Globus pallidus (tissue), 1 donor: ENCODE measurements at places on chromosomes 2 and 18.

GRCh38 chr18:32695534-32695933 is 77.3 kb downstream of the KLHL14 start:
- DNase-seq = no peak

DNA sequence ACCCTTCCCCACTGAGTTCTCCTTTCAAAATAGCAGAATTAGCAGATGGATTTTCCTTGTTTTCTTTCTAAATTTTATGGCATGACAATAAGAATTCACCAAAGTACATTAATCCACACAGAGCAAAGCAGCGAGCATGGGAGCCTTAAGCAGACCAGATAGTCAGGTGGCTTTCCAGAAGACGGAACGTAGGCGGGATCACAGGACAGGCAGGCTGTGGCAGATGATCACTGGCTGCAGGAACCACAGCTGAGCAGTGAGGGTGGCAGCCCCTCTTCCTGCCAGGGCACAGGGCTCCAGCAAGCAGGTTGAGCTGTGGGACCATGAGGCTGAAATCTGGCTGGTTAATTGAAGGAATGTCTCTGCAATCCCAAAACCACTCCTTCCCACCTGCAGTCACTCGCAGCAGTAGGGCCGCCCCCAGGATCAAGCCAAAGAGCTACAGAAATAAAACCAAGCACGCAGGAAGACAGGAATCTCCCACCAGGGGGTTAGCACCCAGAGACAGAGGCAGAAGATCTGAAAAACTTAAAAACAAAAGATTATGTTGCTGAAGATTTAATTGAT is 259.9 kb downstream of the EIPR1 start:
- DNase-seq = no peak

- DNase-seq = no peak
Observed at GRCh38 chr2:198006733-198007132, 202.3 kb downstream of the PLCL1 start.

- DNase-seq = peak; percentile 71
Observed at GRCh38 chr18:58860747-58861231, 3.9 kb upstream of the ZNF532 start.

GRCh38 chr2:234631646-234632514 is 135.0 kb upstream of the ARL4C start:
- no peak for DNase-seq

GRCh38 chr2:60095903-60096302 is 457.6 kb downstream of the BCL11A start:
- DNase-seq = no peak

DNA sequence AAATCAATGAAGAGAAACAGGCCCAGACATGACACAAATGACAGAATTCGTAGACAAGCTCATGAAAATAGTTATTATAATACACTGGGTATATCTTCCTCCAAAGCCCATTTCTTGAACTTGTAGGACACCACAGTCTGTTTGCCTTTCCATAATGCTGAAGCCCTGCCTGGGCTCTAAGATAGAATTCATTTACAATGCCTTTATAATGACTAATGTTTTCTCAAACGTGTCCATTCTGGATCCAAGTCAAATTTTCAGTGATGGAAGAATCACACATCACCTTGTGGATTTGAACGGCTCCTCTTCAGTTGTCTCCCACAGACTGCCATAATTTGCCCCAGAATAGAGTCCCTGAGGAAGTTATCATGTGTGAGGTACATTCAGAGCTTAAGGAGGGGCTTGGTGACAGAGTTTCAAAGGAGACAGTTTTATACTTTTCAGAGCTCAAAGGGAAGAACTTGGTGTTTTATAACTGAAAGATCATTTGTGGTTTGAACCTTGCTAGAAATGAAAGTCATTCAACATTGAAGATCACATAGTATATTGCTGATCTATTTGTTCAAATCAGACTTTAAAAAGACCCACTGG is 38.2 kb downstream of the CASP8 start:
- no peak for DNase-seq

GRCh38 chr2:191891656-191892055 is 44.8 kb upstream of the CAVIN2 start:
- no peak for DNase-seq

- DNase-seq = peak; percentile 79
Observed at GRCh38 chr18:32469190-32469651, 1.5 kb downstream of the GAREM1 start.

GRCh38 chr2:27715318-27716210 is 51.9 kb downstream of the SLC4A1AP start:
- no peak for DNase-seq

GRCh38 chr18:50679656-50680055 is 119.8 kb downstream of the MAPK4 start:
- no peak for DNase-seq

DNA sequence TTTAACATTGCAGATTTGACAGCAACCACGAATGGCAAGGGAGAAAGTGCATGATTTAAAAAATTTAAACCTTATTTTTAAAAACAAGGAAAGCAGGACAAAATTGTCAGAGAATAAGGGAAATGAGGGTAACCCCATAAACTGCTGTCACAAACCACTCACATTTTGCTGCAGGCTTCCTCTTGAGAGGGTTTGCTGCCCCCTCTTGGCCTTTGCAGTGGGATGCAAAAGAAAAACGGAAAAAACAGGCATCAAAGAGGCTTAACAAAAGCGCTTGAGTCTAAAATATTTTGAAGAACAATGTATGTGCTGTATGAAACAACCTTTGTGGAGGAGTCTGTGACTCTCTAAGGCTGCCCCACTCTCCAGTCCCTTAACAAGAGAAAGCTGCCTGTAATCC is 91.6 kb downstream of the TMX3 start:
- peak; percentile 73 for DNase-seq

- DNase-seq = no peak
Observed at GRCh38 chr18:3806656-3807055, 356.7 kb downstream of the TGIF1 start.

- DNase-seq = no peak
Observed at GRCh38 chr2:142130111-142131009, 456 bp downstream of the LRP1B start.
